ENCODE measurements at places on chromosomes 13 and 19.

GRCh38 chr19:18231775-18232174 lies 5.5 kb upstream of the PDE4C start:
- DNase-seq, result no peak

DNA sequence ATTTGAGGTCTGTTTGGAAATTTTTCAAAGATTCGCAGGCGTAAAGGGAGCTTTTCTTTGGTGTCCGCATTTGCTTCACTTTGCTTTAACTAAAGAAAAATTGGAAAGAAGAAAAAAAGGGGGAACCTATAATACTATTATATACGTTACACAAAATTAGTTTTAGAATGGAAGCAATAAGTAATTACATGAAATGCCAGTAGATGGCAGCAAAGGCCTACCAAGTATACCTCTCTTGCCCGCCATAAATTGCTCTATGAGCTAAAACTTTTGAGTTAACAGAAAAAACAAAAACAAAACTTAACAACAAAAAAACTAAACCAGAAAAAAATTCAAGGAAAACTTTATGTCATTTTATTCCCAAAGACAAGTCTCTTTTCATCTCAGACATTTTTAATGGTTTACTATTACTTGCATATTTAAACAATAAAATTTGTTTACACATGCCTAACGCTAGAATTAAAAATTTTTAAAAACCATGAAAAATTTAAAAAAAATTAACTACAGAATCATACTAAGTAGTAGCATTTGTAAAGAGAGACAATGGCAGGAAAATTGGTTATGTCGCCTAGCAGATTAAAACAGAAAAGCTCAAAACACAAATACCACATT lies 271.4 kb downstream of the NALCN start:
- peak; percentile 50 for DNase-seq

DNA sequence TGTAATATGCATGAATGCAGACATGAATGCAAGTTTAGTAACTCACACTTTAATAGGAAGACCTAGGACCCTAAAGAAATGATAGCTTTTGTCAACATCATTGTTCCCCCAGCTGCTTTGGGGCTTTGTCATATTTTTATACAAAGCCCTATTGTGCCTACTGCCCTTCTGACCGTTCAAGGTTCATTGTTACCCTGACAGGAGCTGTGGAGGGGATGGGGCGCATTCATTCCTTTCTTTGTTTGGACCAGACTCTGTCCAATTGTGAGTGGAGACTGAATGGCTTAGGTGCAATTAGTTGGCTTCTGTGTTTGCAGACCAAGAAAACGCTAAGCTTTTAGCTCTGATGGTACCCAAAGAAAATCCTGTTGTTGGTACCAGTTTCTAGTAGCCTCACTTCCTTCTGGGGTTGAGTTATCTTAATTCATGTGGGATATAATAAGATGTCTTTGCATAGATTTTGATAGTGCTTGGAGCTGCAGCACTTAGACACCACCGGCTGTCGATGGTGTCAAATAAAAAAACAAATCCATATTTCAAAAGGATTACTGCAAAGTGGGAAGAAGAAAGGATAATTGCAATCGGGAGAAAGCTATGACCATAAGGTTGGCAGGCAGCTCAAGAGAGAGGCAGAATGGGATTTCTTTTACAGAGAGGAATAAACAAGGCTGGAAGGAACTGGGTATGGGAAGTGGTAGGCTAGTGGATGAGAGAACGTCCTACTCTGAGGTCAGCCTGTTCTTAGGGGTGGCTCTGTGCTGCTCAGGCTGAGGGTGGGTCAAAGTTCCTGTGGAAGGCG lies 133.9 kb upstream of the TMTC4 start:
- no peak for DNase-seq

- DNase-seq, result no peak
Observed at GRCh38 chr13:104831831-104832230, 1703.6 kb downstream of the EFNB2 start.

- no peak for DNase-seq
Observed at GRCh38 chr13:29164116-29164515, 344.0 kb downstream of the MTUS2 start.

DNA sequence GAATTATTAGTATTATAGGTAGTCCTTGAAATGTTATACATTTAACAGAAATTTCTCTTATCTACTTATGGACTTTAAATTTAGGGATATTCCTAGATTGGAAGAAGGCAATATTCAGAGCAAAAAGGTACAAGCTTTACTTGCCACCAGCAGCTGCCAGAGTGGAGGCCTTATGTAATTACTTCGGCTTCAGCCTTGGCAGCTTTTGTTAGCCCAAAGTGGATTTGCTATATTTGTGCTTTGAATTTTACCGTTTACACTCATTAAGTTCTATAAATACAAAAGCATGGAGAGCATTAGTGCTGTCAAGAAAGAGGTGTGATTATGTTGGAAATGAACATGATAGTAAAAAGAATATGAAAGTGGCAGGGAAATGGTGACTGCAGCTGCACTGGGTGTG lies 319.9 kb downstream of the ATP8A2 start:
- DNase-seq, result no peak

- DNase-seq, result no peak
Observed at GRCh38 chr13:42396901-42397655, 125.1 kb downstream of the AKAP11 start.

DNA sequence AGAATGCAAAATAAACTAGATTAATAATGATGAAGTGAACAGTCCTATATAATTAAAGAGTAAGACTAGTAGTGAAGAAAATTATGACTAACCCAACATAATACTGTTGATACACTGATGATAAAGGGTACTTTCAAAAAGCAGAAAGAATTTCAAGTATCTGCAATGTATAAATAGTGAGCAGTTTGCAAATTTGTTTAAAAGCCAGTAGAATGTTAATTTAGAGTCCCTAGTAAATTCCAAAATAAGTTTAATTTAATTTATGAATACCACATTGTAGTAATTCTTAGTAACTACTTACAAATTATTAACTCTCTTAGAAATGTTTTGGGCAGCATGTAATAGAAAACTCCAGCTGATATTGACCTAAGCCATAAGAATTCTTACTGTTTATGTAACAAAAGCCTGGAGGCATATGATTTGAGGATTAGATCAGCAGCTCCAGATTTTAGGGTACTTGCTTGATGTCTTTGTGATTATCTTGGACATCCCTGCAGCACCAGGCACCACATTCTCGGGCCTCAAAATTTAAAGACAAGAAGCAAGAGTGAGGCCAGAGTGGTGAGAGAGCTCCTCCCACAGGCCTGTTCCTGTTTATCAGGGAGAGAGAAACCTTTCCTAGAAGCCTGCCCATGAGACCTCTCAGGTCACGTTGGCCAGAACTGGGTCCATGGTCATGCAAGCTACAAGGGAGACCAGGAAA lies 67.6 kb upstream of the TDRD3 start:
- DNase-seq, result peak; percentile 63

DNA sequence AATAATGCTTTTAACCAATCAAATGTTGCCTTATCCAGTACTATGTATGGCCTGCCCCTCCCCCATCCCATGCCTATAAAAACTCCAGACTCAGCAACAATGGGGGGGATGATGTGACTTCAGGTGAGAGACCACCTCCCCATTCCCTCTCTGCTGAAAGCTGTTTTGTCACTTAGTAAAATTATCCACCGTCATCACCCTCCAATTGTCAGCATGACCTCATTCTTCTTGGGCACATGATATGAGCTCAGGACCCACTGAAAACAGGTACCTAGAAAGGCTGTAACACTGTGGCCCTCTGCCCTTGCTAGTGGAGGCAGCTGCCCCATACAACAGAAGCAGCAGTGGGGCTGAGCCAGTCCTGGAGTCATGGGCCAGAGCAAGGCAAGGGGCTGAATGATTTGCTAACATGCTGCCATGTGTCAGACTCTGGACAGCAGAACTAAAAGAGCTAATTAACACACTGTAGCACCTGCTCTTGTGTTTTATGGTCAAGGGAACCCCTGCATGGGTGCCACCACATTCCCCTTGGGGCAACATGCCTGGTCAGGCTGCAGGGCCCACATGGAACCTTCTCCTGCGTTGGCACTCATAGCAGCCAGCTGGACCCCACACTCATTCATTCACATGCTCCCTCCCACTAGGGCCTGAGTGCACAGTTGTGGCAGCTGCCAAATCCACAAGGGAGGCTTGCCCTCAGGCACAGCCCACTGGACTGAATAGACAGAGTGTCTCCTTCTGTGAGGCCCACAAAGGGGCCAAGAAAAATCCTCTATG lies 722.2 kb upstream of the PCDH20 start:
- no peak for DNase-seq

DNA sequence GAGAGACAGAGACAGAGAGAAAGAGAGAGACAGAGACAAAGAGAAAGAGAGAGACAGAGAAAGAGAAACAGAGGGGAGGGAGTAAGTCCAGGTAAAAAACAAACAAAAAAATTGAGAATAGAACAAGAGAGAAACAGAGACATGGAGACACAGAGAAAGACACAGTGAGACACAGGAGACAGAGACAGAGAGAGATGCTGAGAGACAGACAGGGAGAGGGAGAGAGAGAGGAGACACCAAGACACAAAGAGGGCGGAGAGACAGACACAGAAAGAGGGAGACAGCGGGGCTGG lies 5.8 kb upstream of the PROZ start:
- DNase-seq, result no peak

DNA sequence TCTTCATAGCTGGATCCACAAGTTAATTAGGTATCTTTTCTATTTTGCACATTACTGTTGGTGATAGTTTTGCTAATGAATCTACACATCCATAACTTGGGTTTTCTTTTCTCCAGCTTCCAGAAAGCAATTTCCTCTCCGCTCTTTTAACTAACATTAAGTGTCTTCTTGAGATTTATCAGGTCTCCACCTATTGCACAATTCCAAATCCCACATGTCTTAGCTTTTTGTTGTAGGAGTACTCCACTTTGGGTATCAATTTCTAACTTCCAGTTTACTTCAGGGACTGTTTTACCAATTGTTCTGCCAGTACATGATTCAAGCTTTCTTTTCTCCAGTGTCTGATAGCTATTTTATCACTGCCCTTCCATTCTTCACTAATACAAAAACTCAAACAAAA lies 129.6 kb downstream of the OLFM4 start:
- no peak for DNase-seq

GRCh38 chr13:97273341-97273831 lies 51.3 kb downstream of the MBNL2 start:
- no peak for DNase-seq

DNA sequence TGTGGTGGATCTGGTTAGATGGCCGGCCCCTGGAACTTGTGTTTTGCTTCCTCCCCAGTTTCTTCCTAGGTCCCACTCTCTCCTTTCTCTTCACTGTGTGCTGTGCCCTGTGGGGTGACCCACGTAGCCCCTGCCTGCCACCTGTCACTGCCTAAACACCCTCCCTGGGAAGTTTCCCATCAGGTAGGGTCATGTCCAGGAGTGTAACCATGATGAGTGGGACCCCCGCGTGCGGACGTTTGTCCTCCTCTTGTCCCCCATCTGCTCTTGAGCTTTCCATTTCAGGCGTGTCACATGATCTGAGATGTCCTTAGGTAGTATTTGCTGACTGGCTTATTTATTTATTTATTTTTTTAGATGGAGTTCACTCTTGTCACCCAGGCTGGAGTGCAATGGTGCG lies 61.3 kb downstream of the ARHGEF7 start:
- no peak for DNase-seq

DNA sequence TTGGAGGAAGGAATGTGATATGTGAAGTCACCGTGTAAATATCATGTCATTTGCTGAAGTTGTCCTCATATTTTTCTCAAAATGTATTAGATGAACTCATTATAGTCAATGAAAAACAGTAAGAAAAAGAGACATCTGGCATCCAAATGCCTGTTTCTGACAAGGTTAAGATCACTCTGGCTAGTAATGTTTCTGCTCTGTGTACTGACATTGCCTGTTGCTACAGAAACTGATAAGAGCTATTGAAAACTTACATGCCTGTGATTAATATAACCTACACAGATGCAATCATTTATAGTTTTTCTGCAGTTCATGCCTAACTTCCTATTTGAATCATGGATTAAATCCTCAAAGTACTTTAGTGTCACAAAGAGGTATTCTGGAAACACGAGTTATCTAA lies 249.8 kb downstream of the NBEA start:
- DNase-seq, result no peak

DNA sequence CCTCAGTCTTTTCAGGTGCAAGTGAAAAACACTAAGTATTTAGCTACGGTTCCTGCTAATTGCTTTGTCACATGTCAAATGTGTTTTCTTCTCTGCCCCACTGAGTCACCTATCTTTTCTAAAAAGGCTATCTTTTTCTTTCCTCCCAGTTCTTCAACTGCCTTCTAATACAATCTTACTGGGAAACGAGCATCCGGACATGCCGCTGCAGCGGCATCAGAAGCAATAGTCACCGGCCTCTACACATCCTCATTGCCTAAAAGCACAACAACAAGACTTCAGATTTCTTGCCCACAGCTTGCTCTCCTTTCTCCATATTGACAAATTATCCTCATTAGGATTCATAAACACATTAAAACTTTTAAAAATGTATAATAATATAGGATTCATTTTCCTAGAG lies 1.2 kb downstream of the PCDH9 start:
- DNase-seq, result no peak

- DNase-seq, result no peak
Observed at GRCh38 chr13:21149568-21149967, 26.8 kb downstream of the SKA3 start.

- peak; percentile 38 for DNase-seq
Observed at GRCh38 chr13:19634256-19634740, 839 bp downstream of the MPHOSPH8 start.

GRCh38 chr19:51691074-51691583 lies 2.0 kb upstream of the SPACA6 start:
- DNase-seq, result peak; percentile 40

GRCh38 chr13:40611004-40611403 lies 55.4 kb downstream of the FOXO1 start:
- no peak for DNase-seq

DNA sequence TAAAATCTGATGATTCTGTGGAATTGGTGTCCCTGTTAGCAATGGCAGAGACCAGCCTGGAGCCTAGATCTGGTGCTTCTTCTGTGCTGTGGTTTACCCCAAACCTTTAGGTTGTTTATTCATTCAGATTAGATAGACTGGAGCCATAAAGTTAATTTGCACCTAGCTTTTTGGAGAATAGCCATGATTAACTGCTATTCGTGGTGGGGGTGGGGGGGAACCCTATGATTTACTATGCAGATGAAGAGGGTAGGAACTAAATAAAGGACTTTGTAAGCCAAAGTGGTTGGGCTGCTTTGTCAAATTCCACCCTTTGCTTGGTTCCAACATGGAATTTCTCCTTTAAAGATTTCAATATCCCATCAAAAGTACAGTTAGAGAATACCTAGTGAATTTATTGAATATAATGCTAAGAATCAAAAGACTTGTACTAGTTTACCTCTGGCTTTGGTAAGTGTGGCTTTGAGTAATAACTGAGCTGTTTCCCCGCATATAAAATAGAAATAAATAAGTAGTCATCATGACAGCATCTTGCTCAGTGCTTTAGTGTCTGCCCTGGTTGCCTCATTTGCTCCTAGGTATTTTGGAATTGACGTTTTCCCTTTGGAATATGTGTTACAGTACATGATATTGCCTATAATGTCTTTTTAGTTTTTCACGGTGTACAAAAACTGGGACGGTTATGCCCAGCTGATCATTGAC lies 27.6 kb downstream of the SKA3 start:
- DNase-seq, result no peak
